NCI-H187 treated with DMSO at 0.1 percent for 48 hours (cell line): ENCODE measurements at places on chromosomes 4 and X.

GRCh38 chr4:166670341-166670740, 564.0 kb downstream of the SPOCK3 start:
- DNase-seq: no peak

DNA sequence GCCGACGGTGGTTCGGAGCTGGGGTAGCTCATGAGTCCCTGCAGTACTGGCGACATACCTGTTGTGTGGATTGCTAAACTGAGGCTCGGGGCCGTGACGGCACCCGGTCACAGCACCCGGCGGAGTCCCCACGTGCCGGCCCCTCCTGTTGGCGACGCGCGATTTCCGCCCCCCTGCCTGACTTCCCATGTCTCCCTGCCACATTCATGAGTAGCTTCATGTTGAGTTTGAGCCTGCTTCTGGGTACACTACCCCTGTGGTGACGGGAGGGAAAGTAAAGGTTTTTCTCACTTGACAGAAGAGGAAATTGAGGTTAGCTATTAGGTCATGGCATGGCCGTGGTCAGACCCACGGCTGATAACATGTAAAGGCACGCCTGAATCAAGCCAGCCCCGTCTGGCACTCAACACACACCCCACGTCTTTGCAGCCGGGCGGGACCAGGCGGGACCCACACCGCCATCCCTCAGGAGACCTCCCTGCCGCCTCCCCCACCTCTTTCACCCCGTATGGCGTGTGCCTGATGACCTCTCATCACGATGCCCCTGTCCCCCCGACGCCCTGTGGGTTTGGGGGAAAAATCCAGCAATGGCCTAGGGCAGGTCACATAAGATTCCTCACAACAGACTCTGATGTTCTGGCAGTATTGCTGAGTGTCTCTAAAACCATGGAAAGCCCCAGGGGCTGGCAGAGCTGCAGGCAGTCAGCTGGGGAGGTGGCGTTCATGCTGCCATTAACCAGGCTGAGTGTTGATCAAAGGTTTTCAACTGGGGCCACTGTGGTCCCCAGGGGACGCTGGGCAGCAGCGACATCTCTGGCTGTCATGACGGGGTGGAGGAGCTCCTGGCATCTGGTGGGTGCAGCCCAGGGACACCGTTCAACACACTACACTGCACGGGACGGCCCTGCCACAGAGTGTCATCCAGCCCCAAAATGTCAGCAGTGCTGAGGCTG, 29.2 kb downstream of the P2RY8 start:
- no peak for DNase-seq

DNA sequence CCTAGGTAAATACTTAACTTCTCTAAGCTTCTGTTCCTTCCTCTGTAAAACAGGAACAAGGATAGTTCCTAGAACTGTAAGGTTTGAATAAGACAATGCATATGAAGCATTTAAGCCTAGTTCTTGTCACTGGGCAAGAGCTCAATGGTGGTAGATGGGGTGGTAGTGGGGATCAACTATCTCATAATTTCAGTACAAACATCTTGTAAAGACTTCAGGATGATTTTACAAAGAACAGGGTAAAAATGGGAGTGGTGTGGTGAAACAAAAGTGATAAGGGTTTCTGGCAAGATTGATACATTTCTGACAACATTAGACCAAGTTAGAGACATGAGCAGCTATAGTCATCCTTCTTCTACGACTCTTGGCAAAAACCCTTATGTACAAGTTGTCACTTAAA, 137.8 kb downstream of the SCFD2 start:
- DNase-seq: no peak

GRCh38 chr4:146381263-146381872, 140.4 kb downstream of the SLC10A7 start:
- DNase-seq: no peak

DNA sequence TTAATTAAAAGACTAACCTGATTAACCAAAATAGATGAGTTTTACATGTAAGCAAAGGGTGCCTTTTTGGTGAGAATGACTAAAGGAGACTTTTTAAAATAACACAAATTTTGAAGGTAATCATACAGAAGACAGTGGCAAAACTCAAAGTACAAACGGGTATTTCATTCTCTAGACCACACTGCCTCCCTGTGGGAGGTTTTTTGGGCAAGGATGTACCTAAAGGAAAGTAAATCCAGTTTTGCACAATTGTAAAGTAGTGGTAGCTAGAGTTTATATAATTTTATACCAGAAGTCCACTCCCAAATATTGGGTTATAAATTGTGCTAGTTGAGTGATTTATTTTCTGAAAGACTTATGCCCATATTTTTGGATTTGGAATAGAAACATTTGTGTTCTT, 201.0 kb downstream of the PAPSS1 start:
- no peak for DNase-seq

- DNase-seq: no peak
Observed at GRCh38 chrX:2559124-2559523, 58.3 kb upstream of the DHRSX start.

- no peak for DNase-seq
Observed at GRCh38 chr4:2423066-2423465, 4.3 kb downstream of the CFAP99 start.

GRCh38 chr4:86968547-86968946, 33.7 kb downstream of the AFF1 start:
- DNase-seq: no peak

DNA sequence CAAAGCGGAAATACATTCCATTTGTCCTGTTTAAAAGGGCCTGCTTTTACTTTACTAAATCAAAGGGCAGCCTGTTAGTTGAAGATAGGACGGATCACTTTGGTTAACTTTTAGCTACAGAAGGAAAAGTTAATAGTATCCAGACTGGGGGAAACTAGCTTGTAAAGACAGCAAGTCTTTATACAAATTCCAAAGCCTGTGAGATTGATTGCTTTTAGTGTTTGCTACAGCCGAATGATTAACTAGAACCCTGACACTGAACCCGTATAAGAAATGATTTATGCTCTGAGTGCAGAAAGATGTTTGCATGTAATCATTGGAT, 93.4 kb downstream of the FRAS1 start:
- no peak for DNase-seq

DNA sequence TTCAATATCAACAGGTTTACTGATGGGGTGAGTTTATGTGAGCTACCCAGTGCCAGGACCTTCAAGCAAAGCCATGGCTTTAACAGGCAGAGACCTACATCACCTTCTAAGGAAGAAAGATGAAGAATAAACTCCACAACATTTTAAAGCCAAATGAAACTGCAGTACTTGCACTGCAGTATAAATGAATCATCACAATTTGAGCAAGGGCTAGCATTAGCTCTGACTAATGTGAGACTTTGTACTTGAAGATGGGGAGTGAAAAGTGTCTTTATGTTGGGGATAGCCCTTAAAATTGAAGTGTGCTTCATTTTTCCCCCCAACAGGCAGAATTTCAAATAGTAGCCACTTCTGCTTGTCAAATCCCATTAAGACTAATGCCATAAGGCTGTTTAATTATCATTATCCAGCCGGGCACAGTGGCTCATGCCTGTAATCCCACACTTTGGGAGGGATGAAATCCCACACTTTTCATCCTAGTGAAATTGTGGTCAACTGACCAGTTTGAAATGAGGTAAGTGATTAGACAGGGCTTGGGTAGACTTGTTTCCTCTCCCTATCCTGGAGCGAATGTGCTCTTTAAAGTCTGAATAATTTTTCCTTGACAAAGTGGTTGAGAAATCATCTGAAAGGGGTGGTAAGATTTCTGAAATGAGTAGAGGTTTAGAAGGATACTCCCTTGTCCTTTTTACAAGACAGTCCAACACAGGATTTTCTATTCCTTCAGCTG, 27.2 kb upstream of the GPR34 start:
- no peak for DNase-seq

DNA sequence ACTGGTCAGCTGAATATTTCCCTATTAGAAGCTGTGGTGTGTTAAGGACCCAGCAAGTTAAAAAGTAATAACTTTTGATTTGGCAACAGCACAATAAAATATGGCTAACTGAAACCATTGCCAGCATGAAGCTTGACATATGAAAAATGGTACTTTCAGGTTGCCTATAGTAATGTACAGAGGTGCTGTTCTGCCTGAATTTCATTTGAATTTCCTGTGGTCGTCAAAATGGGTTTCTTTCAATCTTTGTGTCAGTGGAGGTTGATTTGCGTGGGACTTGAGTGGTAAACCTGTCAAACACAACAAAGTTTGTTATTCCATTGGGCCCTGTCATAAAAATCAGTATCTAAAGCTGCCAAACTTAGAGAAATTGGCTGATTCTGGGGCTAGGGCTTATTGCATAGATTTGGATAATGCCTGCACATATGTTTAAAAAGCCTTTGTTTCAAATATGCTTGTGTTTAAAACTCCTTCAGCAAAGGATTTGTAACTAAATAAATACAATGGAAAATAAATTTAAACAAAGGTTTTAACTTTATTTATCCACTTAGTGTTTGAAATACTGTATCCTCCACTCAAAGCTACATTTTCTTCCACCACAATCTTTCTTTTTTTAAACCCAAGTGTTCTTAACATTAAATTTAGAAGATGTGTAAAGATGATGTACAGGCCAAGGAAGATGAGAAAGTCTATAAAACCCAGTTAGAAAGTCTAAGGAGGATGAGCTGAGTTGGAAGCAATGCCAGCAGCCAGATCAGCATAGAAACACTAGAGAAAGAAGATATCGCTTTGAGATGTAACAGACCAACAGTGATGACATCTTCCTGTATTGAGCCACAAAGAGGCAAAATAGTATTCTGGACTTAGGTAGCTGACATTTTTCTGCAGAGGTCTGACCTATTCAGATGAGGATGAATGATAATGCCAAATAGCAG, 134.8 kb upstream of the GIMD1 start:
- no peak for DNase-seq

DNA sequence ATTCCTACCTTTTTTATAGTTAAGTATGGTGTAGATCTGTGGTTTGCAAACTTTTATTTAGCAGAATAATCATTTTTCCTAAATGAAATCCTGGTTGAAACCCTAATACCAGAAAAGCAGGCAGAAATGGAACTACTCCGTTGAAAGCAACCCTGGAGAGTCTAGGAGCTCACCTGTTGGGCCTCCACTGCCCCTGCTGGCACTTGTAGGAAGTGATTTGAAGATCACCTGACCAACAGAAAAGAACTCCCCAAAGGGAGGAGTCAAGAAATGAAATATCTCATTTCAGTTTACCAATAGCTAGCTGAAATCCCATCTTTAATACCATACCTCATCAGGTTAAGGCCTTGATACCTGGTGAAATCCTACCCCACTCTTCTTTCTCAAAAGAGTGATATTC, 277.1 kb downstream of the KLHL13 start:
- DNase-seq: no peak

DNA sequence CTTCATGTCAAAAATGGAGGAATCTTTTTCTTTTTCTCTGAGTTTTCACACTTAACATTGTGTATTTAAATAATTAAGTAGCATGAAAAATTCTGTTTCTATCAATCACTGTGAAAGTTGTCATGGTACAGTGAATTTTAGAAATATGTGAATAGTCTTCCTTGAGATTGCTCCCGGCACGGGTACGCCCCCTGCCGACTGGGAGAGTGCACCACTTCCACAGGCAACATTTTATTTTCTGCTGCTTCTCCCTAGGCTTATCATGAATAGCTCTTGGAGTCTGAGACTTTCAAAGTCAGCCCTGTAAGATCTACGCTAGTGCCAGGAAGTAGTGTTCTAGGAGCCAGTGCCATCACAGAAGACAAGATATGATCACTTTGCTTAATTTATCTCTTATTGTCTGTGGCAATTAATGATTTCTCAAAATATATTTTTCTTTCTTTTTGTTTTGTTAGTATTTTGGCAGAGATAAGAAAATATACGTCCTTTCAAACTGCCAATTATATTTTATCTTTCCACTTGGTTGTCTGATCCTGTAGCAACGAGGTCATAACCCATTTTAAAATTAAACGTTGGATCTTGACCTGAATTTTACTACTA, 763.8 kb upstream of the AADAT start:
- no peak for DNase-seq

GRCh38 chr4:118337954-118338353, 14.8 kb downstream of the PRSS12 start:
- DNase-seq: no peak

DNA sequence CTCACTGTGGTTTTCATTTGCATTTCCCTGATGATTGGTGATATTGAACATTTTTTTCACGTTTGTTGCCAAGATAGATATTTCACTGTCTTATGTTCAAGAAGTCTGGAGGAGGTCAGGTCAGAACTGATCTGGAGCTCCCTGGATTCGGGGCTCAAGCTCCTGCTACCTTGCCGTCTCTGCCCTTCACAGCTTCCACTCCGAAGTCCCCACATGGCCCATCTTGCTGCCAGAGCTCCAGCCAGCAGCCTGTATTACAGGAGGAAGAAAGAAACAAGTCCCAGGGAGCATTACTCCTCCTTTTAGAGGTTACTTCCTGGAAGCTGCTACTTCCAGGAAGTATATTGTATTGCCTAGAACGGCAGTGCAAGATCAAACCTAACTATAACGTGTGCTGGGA, 17.9 kb upstream of the CDKN2AIP start:
- DNase-seq: no peak

DNA sequence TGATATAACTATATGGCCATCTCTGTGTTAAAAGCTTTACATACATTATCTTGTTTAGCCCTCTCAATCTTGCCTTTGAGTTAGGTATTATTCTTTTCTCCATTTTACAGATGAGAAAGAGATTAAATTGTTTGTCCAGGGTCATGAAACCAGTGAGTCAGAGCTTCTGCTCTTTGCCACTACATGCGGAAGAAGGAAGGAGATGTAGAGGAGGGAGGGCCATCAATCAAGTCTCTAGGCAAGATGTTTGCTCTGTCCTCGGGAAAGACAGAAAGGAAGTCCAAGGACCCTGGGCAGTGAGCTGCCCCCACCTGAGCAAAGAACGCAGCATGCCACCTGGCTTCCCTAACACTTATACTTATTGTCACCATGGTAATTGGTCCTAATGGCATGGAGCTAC, 133.7 kb upstream of the IL1RAPL2 start:
- DNase-seq: no peak

GRCh38 chr4:94758700-94759399, 1.1 kb downstream of the BMPR1B start:
- DNase-seq: no peak

GRCh38 chr4:183356931-183357675, 34.9 kb upstream of the CLDN24 start:
- no peak for DNase-seq

DNA sequence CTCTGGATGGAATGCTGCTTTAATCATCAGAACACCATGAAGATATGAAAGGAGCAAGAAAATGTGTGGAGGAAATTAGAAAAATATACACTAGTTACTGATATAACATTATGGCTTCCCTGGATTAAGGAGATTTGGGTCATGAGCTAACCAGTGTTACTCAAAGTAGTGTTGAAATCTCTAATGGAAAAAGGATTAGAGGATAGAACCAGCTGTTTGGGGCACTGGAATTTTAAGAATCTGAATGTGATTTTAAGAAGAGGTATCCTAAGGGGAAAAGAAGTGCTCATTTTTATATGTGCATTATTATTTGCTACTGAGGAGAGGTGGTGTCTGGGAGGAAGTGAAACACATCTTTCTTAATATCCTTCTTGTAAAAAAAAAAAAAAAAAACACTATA, 164.1 kb upstream of the PPARGC1A start:
- DNase-seq: no peak

GRCh38 chrX:56969559-56969958, 25.8 kb downstream of the SPIN3 start:
- no peak for DNase-seq

GRCh38 chr4:16192631-16193518, 33.4 kb downstream of the TAPT1 start:
- no peak for DNase-seq

- DNase-seq: no peak
Observed at GRCh38 chr4:47075262-47075661, 43.9 kb downstream of the GABRB1 start.
